ENCODE measurements at places on chromosomes 7 and 10.

- DNase-seq: peak; percentile 26
These were observed 72.1 kb upstream of the CDK1 start for GRCh38 chr10:60706146-60706545.

GRCh38 chr10:44985175-44985681 lies 6.6 kb upstream of the DEPP1 start:
- DNase-seq: no peak

- no peak for DNase-seq
These were observed 157.7 kb upstream of the PRR15 start for GRCh38 chr7:29405891-29406290.

DNA sequence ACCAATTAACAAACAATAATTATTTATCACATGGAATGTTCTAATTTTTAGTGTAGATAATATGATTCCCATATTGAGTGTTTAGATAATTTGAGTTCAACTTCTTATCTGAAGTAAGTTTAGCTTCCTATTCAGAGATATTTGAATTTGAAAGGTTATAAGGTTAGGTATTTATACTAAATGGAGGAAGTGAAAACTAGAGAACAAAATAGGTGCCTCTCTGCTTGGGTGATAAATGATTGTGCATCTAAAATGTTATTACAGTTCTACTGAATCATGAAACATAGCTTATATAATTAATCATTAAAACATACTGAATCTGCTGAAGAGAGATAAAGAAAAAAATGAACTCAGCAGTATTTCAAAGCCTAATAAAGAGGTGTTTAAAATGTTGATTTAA lies 1174.3 kb downstream of the XPNPEP1 start:
- no peak for DNase-seq

DNA sequence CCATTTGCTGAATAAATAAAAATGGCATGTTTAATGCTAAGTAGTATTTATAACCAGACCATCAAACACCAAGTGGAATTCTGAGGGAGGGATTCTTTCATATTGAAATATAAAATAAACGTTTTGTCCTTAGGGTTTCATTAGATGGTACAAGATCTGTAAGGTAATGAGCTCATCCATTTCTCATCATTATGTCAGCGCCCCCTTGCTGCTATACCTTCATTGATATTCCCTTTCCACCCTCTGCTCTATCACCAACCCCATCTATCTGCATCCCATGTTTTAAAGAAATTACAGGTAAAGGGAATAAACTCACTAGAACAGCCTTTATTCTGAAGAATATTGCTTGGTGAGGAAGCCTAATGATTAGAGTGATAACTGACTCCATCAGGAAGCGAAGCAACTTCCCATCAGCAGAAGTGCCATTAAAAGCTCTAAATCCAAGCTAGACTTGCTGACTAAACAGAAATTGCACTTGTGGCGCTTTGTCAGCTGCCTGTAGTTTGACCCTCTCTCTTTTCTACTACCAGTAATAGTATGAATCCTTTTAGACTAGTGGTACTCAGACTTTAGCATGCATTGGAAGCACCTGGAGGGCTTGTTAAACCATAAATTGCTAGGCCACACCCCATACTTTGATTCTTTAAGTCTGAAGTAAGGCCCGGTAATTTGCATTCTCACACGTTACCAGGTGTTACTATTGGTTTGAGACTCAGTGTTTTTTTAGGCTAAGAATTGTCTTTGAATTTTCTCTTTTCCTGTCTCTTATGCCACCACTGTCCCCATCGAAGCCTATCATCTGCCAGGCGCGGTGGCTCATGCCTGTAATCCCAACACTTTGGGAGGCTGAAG lies 27.5 kb downstream of the ADD3 start:
- DNase-seq: no peak

DNA sequence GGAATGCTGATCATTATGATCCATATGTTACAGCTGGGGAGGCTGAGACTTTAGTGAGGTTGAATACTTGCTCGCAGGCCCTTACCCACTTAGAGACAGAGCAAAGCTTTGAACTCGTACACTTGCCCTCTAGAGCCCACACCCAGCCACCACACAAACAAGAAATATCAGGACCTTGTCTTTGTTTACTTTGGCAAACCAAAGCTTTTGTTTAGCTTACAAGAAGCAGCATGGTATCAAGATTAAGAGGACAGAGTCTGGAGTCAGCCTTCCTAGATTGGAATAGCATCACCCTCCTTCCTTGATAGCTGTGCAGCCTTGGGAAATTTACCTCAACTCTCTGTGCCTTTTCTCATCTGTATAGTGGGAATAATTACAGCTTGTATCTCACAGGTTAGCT lies 477.5 kb downstream of the SUGCT start:
- DNase-seq: no peak

- peak; percentile 52 for DNase-seq
These were observed 238.9 kb upstream of the ETV1 start for GRCh38 chr7:14228341-14228740.

- DNase-seq: no peak
These were observed 10.1 kb downstream of the KIF5B start for GRCh38 chr10:32046151-32046550.

Data from amniotic epithelial cell (primary cell).